ENCODE measurements at places on chromosomes 13 and 19.

DNA sequence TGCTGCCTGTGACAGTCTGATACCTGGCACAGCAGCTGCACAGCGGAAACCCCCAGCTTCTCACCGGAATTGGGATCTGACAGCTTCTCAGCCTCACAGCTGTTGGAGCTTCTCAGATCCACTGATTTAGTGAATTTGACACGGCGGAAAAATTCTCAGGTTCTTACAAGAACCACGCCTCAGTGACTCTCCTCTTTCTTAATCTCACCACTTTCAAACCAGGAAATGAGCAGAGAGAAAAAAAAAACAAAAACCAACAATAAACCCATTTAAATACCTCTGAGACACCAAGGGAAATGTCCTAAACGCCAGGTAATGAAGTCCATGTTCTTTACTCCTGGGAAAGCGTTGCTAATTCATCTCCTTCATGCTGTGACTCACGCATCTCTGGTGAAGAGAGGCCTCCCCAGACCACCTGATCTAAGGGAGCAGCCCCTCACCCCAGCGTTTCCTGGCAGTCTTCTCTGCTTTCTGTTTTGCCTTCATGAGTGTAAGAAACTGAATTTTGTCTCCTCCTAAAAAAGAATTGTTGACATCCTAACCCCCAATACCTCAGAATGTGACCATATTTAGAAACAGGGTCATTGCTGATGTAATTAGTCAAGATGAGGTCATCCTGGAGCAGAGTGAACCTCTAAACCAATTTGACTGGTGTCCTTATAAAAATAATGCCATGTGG is 15.9 kb upstream of the IZUMO2 start:
- no peak for DNase-seq

- DNase-seq, result no peak
These were observed 13.7 kb upstream of the ZNF888 start for GRCh38 chr19:52936954-52937325.

- DNase-seq, result no peak
These were observed 12.8 kb downstream of the LILRA1 start for GRCh38 chr19:54606230-54606629.

DNA sequence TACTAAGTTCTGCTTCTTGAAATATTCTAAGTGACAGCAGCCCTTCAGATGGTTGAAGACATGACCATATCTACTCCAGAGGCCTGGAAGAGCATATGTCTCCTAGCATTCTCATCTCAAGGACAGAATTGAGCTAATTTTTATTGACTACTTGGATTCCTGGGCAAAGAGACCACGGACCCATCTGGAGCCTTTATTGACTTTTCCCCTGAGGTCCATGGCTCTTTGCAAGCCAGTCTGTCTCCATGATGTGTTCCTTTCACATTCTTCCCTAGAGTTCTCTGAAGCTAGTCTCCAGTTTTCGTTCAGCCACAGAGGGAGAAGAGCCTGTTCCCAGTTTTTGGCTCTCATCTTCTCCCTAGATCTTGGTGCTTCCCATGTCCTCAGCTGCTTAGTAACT is 202.7 kb downstream of the PCCA start:
- no peak for DNase-seq

DNA sequence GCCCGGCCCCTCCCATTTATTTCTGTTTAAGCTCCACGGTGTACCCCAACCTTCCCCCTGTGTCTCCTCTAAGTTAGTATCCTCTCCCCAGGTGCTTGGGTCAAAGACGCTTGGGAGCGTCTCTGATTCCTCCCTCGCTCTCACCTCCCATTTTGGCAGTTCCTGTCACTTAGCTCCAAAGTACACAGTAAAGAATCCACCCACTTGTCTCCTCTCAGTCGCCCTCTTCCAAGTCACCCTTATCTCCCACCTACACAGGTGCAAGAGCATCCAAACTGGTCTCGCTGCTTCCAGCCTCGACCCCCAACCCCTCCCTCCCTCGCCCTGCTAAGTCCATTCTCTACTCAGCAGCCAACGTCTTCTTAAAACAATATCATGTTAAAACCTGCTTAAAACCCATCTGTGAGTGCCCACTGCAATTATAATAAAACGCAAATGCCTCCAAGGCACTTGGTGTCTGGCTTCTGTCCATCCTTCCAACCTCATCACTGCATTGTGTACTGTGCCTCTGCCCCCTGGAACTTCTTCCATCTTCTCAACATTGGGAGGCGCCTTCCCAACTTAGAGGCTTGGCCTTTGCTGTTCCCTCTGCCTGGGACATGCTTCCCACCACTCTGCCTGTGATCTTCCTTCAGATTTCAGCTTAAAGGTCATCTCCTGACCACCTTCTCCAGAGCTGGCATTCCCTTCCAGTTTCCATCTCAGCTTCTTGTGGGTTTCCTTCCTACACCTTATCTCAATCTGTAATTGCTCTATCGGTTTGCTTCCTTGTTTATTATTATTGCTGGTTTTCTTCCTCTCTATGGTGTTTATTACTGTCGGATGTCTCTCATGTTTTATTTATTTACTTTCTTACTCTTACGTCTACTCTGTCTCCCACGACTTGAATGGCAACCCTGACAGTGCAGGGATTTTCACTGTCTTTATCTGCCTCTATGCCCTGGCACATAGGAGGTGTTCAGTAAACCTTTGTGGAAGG is 9.5 kb upstream of the KLK14 start:
- DNase-seq, result no peak

DNA sequence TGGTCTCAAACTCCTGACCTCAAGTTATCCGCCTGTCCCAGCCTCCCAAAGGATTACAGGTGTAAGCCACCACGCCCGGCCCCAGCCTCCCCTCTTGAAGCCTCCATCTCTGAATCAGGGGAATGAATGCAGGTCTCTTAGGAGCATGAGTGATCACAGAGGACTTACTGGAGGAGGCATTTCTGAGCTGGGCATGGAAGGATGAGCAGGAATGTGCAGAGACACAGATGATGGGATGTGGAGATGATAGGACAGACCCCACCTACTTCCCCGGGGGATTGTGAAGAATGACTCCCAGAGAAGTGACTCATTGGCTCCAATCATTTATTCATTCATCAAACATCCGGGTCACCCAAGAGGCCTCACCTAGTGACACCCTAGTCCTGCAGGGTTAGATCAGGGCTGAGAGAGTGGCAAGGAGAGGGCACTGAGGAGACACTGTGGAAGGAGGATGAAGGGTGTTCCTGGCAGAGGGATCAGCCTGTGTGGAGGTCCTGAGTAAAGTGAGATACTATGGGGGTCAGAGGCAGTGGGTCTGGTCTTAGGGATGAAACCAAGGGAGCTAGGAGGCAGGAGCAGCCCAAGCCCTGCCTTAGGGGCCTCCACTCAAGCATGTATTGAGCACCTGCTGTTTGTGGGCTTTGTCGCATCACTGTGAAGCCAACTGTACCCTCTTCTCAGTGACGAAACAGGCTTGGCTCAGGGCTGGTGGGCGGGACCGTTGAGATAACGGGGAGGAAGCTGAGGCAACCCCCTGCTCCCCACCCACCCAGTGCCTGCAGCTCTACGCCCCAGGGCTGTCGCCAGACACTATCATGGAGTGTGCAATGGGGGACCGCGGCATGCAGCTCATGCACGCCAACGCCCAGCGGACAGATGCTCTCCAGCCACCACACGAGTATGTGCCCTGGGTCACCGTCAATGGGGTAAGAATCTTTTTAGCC is 3.0 kb downstream of the IFI30 start:
- no peak for DNase-seq

Data from stimulated activated CD4-positive, alpha-beta T cell treated with anti-CD3 and anti-CD28 coated beads, Interleukin-4, amount 100 ng/mL, for 48 hours (primary cell).